ENCODE measurements at places on chromosomes 2 and 18.

GRCh38 chr18:12106471-12106870, 12.8 kb downstream of the ANKRD62 start:
- DNase-seq, result no peak
- no peaks in the 10 kb centered on the region for H3K4me1 ChIP-seq
- no peak overlapping the region for H3K4me3 ChIP-seq
- no peak overlapping the region for H3K27ac ChIP-seq
- H3K36me3 ChIP-seq, result no peaks in the 10 kb centered on the region

DNA sequence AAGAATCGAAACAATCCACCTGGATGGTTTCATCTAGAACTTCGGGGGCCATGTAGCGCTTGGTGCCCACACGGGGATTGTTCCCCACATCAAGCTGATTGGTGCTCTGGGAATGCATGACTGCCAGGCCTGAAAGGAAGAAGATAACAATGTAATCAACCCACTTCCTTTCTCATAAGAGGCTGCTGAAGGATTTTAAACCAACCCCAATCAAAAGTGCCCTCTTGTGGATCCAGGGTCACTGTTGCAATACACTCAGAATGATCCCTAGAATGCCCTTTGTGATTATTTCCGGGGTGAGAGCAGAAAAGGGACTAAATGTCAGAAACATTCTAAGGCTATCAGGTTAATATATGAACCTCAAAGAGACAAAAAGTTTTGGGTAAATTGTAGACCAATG, 115.2 kb downstream of the ACVR1 start:
- H3K4me3 ChIP-seq, result no peak overlapping the region
- no peak overlapping the region for H3K27ac ChIP-seq
- peaks cover 16% of the 10 kb centered on the region for H3K36me3 ChIP-seq
- H3K27me3 ChIP-seq, result no peaks in the 10 kb centered on the region
- no peak for DNase-seq

GRCh38 chr2:75569546-75569945, 8.8 kb upstream of the EVA1A start:
- H3K4me1 ChIP-seq, result no peaks in the 10 kb centered on the region
- H3K27ac ChIP-seq, result no peak overlapping the region
- H3K27me3 ChIP-seq, result no peaks in the 10 kb centered on the region
- no peaks in the 10 kb centered on the region for H3K36me3 ChIP-seq
- no peak overlapping the region for H3K4me3 ChIP-seq
- DNase-seq, result no peak

- H3K4me3 ChIP-seq, result no peak overlapping the region
- H3K36me3 ChIP-seq, result no peaks in the 10 kb centered on the region
- no peak overlapping the region for H3K27ac ChIP-seq
- no peaks in the 10 kb centered on the region for H3K4me1 ChIP-seq
- no peaks in the 10 kb centered on the region for H3K27me3 ChIP-seq
Measured at GRCh38 chr2:17156086-17156485, 362.2 kb downstream of the RAD51AP2 start.

DNA sequence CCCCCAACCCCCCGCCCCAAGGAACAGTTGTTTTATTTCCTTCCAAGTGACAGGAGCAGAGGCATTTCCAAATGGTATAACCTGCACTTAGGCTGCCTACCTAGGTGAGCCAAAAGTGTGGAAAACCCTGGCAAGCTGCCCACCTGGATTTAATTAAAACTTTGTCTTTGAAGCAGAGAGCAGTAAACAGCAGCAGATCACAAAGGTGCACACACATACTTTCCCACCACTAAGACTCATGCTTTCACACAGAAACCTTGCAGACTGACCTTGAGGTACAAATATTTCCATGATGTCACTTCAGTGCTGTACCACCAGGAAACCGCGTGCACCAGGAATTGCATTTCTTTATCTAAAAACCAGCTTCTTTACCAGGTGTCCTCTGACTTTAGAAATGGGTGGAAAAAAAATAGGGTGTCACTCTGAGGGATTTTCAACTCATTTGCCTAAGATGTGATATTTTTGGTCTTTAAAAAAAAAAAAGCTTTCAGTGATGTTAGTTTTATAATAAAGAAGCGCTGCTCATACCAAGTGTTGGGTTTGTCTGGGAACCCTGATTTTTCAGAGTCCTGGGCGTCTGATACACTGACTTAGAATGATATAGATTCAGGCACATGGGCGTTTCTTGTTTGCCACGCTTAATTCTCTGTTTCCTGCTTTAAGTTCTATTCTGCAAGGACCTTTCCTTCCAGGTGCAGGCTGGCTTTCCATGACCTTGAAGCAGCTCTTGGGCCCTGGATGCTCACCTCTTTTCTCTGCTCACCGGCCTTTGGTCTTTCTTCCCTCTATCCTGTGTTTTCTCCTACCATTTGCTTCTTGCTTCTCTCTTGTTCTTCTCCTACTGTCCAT, 70.7 kb upstream of the BCL2L11 start:
- H3K4me3 ChIP-seq, result no peak overlapping the region
- no peaks in the 10 kb centered on the region for H3K36me3 ChIP-seq
- H3K27me3 ChIP-seq, result no peaks in the 10 kb centered on the region
- DNase-seq, result peak; percentile 15
- H3K27ac ChIP-seq, result no peak overlapping the region

Measured in cardiac muscle cell (in vitro differentiated cells and primary cell).